ENCODE measurements at places on chromosomes 6 and 20.

GRCh38 chr20:17320456-17320855, 93.6 kb downstream of the PCSK2 start:
- no peak for DNase-seq

DNA sequence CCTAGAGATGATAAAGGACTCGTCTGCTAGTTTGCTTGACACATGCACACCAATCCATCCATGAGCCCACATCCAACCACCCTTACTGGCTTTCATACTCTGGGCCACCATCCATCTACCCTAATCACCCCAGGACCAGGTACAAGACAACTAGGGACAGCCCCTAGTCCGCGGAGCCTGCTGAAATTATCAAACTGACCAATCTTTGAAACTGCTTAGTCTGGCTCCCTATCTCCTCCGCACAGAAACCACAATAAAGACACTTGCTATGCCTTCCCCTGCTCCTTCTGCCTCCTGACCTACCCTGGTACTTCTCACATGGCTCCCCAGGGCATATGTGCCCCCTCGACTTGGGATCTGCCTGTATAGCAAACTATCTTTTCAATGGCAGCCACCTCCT, 33.1 kb downstream of the PXDC1 start:
- no peak for DNase-seq

GRCh38 chr6:15534974-15535373, 127.9 kb downstream of the DTNBP1 start:
- no peak for DNase-seq

DNA sequence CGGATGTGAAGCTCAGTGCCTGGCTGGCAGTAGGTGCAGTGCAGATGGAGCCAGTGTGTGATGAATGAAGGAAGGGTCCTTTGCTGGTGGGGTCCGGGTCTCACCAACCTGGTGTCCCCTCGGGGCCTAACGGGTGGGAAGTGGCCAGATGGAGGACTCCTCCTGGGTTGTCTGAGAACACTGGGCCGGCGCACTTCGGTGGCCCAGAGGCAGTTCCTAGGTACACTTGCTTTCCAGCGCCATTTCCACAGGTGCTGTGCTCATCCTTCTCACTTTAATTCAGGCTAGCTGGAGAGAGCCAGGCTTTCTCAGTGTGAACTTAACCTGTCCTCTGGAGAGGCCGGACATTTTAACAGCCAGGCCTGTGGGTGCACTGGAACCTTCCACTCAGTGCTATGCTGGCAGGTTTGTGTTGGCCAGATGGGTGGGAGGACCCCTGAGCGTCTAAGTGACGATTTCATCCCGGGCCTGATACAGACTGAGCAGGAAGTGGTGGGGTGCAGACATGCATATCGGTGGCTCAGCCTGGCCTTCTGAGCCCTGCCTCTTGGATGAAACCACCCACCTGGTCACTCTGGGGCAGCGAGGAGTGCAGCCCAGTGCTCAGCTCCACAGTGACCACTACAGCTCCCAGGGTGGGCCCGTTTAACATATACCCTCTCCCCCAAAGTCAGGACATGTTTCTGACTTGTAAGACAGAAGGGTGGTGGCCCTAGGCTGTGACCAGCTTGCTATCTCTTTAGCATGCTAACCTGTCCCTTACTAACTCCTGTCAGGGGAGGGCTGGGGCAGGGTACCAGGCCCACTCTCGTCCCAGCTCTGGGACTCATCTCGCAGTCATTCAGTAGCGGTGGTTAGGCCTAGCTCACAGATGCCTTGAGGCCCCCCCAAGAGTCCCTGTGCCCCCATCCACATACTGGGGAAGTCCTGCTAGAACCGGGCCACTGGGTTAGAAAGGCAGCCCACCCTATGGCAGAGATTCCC, 8.2 kb upstream of the PYGB start:
- no peak for DNase-seq

DNA sequence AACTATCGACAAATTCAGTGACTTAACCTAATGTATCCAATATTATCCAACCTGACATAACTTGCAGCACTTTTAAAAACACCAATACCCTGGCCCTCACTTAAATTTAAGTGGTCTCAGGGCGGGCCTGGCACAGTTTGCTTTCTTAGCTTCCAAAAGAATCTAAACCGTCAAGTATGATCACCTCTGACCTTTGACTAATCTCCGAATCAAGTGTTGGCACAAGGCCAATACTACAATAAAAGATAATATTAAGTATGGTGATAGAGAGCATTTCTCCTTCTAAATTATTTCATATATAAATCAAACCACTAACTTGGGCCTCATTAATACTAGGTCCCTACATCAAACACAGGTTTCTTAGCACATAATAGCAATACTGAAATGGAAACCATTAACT, 153.0 kb downstream of the PTPRK start:
- no peak for DNase-seq

GRCh38 chr6:24107294-24107693, 18.7 kb upstream of the NRSN1 start:
- no peak for DNase-seq

DNA sequence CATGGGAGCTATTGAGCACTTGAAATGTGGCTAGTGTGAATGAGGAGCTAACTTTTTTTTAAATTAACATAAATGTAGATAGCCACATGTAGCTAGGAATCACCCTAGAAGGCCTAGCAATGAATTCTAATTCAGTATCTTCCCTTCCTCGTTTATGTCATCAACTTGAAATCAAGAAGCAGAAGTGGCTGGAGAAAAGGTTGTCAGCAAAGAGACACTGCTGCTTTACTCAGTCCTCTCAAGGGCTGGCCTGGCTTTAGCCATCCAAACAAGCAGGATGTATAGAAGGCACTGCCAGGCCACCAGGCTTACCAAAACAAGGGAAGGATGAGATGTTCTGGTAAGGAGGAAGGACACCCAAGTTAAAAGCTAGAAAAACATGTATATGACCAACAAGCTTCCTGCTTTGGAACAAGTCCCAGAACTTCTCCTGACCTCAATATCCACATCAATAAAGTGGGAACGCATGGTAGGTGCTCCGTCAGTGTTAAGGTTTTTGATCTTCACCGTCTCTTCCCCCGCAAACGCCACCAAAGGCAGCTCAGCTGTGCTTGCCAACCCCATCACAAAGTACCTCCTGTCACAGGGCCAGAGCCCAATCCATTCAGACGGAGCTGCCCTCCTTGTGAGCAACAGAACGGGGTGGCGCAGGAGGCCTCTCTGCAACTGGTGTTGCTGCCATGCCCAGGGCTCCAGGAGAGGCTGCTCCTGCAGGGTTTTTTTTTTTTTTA, 235.8 kb upstream of the RIN2 start:
- DNase-seq = no peak

- no peak for DNase-seq
These were observed 147.7 kb upstream of the PHACTR3 start for GRCh38 chr20:59456342-59457279.

DNA sequence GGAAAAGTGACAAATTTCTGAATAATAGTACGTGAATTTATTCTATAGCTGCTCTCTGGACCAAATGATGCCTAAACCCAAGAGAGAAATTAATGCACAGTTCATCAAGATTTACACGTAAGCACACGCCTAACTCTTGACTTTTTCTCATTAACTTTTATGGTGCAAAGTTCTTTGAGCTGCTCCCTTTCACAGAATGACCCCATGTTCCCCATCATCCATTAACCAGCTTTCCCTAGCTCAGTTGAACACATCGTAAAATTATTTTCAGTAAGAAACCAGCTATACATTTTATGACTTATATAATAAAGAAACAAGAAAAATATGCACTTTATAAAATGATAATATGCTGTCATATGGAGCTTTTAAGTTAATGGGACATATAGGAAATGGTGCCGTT, 54.3 kb downstream of the ID4 start:
- no peak for DNase-seq

DNA sequence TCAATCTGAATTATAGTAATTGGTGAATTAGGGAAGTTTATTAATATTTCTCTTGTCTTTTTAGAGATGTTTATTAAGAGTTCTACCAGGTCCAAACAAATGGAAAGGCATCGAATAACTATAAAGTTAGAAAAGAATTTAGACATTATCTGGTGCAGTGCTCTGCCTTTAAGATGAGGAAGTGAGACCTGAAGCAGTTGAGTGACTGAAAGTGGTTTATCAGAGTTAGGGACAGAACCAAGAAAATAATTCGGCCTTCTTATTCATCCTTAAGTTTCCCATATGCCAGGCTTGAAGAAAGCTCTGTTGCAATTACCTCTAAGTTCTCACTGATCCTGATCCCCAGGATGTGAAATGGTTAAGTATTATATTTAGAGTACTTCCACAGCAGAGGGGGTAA, 94.2 kb upstream of the FLRT3 start:
- DNase-seq = no peak

GRCh38 chr6:170175644-170176135, 115.2 kb downstream of the DLL1 start:
- DNase-seq = no peak

GRCh38 chr20:54086507-54087039, 16.2 kb upstream of the BCAS1 start:
- DNase-seq = no peak

DNA sequence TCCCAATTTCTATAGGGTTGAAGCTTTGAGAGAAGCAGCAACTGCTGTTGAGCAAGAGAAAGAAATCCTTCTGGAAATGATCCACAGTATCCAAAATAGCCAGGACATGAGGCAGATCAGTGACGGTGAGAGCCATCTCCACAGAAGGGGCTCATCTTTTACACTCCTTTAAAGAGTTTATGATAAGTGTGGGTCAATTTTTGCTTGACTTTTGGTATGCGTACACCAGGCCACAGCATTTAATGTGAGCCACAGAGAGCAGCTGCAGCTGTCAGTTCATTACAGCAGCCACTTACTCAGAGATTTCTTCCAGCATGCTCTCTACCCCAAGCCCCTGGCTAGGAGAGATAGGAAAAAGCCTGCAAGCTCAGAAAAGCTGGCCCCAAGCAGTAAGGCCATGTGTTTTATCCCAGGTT, 9.9 kb downstream of the BAG2 start:
- DNase-seq = no peak

GRCh38 chr20:60583741-60584140, 625.5 kb downstream of the CDH26 start:
- no peak for DNase-seq

DNA sequence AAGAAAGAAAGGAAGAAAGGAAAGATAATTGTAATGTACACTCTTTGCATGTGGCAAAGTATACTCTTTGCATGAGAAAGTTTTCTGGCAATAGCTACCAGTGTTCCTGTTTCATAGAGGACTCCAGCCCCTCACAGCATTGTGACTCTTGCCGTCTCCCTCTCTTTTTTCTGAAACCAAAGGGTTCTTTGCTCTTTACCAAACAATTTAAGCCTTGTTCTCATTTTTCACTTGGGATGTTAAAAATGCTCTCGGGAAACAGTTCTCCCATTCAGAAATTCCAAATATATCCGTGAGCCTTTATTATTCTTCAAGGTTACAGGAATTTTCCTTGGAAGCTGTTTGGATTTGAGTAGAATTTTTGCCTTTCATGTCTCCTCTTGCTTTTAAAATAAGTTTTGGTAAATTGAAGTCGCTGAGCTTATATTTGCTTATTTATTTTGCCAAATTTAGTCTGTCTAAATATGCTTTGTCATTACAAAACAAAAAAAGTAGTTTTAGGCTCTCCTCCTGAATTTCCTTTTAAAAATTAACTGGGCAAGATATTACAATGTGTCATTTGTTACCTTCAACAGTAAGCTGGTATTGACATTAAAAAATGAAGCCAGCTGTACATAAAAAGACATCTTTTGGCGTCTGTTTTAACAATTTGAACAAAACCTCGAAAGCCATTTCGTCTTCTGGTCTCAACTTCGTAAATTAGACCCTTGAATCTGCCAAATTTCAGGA, 103.8 kb upstream of the ARMC2 start:
- no peak for DNase-seq

GRCh38 chr20:19908576-19908975, 108.6 kb upstream of the NAA20 start:
- no peak for DNase-seq

DNA sequence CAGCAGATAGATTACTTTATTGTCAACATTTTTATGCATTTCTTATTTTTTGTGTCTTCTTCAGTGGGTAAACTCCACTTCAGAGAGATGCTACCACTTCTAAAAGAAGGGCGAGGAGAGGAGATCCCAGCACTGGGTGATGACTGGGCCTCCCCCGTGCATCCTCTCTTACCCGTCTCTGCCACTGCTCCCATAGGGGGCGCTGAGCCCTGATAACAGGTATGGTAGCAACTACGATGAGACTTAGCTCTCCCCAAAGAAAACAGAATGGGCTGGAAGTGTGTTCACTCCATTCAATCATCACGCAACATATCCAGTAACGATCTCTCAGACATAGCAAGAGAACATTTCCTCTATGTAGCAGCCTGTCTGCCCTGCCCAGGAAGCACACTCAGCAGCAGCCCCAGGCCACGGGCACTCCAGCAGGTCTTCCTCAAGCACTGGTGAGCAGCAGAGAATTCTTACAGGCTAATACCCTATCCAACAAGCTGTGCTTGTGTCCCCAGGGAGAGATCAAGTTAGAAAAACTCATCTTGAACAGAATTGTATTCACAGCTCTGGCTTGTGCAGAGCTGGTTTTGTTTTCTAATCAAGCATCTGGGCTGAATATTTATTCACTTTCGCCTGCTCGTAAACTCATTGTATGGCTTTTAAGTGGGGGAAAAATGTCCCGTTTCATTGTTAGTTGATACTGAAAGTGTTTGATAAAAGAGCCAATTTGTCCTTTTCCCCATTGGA, 533.1 kb upstream of the CDH4 start:
- DNase-seq = no peak

- no peak for DNase-seq
These were observed 121.3 kb downstream of the MYO6 start for GRCh38 chr6:75870389-75870788.

GRCh38 chr6:32845384-32845884, 1.6 kb upstream of the PSMB8 start:
- DNase-seq = peak; percentile 36

- DNase-seq = no peak
These were observed 16.2 kb upstream of the RSPO3 start for GRCh38 chr6:127102299-127102698.

DNA sequence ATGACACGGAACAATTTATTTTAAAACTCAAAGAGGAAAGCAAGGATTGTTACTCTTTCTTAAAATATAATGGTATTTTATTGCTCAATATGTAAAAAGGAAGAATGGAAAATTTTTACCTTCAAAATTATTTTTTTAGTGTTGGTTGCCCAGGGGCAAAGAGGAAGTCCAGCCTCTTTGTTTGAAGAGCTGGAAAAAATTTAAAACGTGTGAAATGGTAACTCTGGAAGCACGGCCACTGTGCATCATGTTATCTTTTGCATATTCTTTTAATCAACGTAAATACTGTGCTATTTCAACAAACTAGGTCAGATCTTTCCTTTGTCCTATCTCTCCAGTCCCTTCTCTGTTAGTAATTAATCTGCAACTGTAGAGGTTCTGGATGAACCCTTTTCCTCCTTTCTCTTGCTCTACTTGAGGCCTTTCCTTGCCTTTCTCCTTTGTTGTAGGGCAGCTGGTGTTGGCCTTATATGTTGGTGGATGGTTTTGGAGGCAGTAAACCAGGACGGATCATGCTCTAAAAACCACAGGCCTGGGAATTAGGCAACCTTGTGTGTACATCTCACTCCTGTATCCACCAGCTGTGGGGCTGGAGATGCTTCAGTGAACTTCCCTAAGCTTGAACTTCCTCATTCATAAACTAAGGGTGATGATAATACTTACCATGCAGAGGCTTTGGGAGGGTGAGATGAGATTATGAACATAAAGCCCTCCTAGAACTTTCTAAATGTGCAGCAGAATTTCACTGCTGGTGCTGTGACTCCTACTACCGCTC, 143.3 kb downstream of the PRL start:
- DNase-seq = no peak
